ENCODE measurements at places on chromosomes 2 and 18. TPM values are rescaled to one million over a fixed set of nuclear protein-coding genes. Genes with fewer than 3 reads are reported as not detected.

The SLC4A5 gene
- total RNA-seq = 0.74 TPM

The HOXD12 gene
- not detected for total RNA-seq

The PLCL1 gene
- 0.37 TPM for total RNA-seq

The CSRNP3 gene
- total RNA-seq = 0.82 TPM

The KIAA2012 gene
- 0.49 TPM for total RNA-seq

The SGPP2 gene
- 0.18 TPM for total RNA-seq

The ANKRD29 gene
- total RNA-seq = 1.1 TPM

The CRYGD gene
- not detected for total RNA-seq

The SPATA3 gene
- not detected for total RNA-seq

The CD8B gene
- not detected for total RNA-seq

The GCG gene
- not detected for total RNA-seq

The SLC16A14 gene
- 0.58 TPM for total RNA-seq

The CNGA3 gene
- not detected for total RNA-seq

The SERPINB10 gene
- not detected for total RNA-seq

The ABCG5 gene
- 63.5 TPM for total RNA-seq

The EML6 gene
- 1.2 TPM for total RNA-seq

The PLA2R1 gene
- total RNA-seq = 0.70 TPM

The FN1 gene
- 1,578 TPM for total RNA-seq

The STK39 gene
- 1.2 TPM for total RNA-seq

The PRKD3 gene
- total RNA-seq = 8.4 TPM

The HTR2B gene
- total RNA-seq = 0.99 TPM

The RIT2 gene
- total RNA-seq = not detected

The BUB1 gene
- total RNA-seq = 3.3 TPM

The KCNS3 gene
- total RNA-seq = 6.8 TPM

The FOXI3 gene
- total RNA-seq = not detected

The PRKAG3 gene
- not detected for total RNA-seq

The VSNL1 gene
- total RNA-seq = 12.1 TPM

The RASGRP3 gene
- total RNA-seq = 3.3 TPM

The RFX8 gene
- total RNA-seq = not detected

Measured in right lobe of liver (tissue), 6 donors.